ENCODE measurements at places on chromosomes 2 and 18. TPM values are rescaled to one million over a fixed set of nuclear protein-coding genes. Genes with fewer than 3 reads are reported as not detected.
A peak's percentile ranks its signal among the peaks of the same experiment; 100 is the strongest.

DNA sequence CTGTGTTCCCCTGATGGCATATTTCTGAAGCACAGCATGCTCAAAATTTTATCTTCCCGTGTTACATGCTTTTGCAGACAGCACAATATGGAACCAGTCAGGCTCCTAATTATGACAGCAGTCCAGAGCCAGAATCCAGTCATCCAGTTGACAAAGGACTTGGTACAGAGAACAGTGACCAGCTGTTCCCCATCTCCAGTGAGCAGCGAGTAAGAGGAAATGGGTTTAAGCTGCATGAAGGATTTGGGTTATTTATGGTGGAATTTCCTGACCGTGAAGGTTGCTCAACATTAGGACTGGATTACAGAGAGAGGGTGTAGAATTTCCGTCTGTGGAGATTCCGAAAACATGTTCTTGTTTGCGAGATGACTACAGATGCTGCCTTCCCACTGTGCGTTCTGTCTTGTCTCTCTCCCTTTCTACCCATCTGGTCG, 24.4 kb downstream of the SGPP2 start:
- DNase-seq, result peak; percentile 74

GRCh38 chr2:30276455-30276911, 45.1 kb downstream of the LBH start:
- DNase-seq, result no peak

DNA sequence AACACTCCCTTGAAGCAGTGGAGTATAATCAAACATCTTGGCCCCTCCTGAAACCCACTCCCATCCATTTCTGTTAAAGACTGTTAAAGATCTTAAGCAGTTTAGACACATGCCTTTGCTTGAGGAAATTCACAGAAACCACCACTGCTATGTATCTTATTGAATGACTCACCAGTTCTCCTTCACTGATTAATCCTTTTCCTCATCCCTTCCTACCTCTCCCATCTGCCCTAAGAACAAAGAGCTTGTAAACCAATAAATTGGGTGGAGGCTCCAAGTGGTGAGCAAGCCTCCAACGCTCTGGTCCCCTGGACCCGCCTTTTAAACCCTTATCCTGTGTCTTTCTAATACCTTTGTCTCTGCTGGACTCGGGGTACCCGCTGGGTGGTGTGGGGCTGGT, 746.1 kb downstream of the LRP1B start:
- no peak for DNase-seq

GRCh38 chr18:74518456-74519295, 15.6 kb upstream of the CNDP1 start:
- DNase-seq, result no peak

The MAPK4 gene
- 1.7 TPM for polyA plus RNA-seq
